ENCODE measurements at places on chromosomes 7 and 10.

DNA sequence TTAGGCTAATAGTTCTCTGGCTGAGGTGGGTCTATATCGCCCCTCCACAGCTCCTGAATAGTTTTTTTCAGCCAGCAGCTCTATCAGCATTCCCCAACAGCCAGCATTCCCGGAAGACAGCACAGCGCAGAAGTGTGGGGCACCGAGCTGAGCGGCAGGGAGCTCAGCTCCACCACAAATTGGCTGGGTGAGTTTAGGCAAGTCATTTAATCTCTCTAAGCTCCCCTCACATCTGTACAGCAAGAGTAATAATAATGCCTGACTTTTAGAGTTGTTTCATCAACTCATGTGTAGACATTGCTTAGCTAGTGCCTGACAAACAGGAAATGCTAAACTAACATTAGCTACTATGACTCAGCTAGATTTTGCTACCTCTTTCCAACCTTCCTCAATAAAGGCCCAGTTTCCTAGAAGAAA is 247.9 kb upstream of the PTN start:
- DNase-seq, result peak; percentile 48

DNA sequence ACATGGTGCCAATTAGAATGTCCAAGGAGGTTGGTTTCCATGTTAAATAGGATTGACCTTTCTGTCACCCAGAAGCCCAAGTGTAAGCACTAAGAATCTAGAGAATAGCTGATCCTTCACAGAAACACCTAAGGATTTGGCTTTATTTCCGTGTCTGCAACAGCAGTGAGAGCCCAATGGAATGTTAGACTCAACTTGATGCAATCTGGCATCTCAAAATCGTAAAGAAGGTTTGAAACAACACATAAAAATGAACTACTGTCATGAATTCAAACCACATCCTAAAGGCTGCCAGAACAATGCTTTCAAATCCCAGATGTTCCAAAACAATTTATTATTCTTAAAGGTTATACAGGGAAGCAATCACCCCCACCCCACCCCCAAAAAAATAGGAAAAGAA is 18.6 kb downstream of the PPP1R3C start:
- peak; percentile 91 for DNase-seq

GRCh38 chr10:14731875-14732512 is 42.7 kb downstream of the FAM107B start:
- no peak for DNase-seq

DNA sequence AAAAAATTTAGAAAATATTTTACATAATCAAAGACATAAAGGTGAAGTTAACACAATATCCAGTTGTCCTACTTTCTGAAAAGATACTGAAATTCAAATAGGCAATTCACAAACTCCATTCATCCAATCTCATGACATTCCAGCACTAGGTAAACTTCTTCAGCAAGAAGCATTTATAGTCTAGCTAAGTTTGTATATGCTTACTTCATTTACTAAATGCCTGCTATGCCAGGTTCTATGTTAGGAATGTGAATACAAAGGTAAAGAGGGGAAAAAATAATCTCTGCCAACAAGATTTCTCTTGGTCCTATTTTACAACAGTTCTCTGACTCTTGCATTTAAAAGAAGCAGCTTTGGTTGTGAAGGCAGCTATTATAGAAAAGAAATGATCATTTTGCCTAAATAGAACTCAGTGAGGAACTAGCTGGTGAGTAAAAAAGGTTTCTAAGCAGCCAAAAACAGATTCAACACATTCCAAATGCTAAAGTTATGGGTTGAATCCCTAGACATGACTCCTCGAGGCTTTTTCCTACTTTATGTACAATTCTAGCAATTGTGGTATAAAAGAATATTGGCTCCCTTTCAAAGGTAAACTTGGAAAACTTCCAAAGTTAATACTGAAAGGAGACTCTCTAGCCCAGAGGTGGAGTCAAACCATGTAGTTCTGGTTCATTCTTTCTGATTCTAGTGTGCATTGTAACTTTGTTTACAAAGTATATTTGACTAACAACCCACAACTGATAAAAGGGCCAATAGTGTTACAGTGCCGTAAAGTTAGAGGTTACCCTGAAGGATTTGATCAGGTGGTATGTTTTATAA is 30.9 kb upstream of the KLHL7 start:
- DNase-seq, result no peak

DNA sequence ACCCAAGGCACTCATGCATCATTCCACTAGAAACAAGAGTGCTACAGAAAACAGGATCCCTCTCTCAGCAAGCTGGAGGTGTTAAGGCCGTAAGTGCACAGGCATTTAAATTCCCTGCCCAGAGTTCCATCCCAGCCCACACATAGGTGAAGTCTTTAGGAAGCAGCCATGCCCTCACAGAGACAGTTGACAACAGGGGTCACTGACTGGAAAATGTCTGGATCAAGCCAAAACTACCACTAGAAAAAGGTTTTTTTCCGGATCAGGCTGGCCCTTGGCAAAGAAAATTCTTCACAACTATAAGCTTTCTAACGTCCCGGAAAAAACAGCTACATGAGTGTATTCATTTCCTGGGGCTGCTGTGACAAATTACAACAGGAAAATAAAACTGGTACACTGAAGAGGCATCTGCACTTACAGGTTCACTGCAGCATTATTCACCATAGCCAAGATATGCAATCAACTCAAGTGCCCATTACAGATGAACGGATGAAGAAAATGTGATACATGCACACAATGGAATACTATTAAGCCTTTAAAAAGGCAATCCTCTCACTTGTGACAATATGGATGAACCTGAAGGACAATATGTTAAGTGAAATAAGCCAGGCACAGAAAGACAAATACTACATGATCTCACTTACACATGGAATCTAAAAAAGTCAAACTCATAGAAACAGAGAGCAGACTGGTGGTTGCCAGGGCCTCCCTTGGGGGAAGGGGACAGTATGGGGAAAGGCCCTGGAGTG is 52.5 kb downstream of the SLC25A13 start:
- no peak for DNase-seq

DNA sequence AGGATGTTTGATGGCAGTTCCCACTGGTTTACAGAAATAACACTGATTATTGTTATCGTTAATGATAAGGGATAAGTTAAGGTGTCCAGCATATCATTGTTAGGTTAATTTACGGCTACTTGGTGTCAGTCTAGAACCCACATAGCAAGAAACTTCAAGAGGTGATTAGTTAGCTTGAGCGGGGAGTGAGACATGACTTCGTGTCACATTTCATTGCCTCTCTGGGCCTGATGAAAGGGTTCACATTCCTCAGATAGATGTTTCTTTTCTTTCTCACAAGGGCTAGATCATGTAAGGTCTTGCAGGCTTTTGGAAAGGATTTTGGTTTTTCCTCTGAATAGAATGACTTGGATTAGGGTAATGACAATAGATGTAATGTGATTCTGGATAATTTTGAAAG is 26.7 kb downstream of the WAC start:
- no peak for DNase-seq

DNA sequence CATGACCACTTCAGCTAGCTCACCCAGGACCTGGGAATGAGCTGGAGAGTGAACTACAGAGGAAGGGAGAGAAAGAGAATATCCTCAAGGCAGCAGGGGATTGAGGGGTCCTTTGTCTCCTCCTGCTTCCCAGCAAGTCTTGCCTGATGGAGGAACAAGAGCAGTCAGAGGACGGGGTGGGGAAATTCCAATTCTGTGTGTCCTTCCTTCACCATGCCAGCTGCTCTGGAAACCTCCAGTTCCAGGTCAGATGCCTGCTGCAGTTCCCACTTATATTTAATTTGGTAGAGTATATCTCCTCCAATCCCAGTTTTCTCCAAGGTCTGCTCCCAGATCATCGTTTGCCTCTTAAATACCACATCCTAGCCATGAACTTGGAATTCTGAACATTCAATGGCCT is 21.4 kb upstream of the LEP start:
- no peak for DNase-seq

GRCh38 chr7:85070967-85071628 is 115.8 kb downstream of the SEMA3D start:
- peak; percentile 27 for DNase-seq

DNA sequence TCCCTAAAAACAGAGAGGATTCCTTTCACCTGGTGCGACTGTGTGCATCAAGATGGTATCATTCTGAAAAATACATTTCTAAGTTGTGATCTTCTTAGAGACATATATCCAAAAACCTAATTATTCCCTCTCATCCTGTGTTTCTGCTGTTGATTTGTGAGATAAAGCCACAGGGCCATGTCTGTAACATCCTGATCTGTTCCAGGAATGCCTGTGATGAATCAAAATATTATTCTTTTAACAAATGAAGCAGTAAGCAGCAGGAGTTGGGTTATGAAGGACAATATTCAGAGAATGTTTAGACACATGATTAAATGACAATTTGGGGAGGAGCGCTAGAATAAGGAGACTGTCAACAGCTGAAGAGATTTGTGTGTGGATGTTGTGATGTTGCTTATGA is 731.4 kb downstream of the KCNMA1 start:
- DNase-seq, result no peak

DNA sequence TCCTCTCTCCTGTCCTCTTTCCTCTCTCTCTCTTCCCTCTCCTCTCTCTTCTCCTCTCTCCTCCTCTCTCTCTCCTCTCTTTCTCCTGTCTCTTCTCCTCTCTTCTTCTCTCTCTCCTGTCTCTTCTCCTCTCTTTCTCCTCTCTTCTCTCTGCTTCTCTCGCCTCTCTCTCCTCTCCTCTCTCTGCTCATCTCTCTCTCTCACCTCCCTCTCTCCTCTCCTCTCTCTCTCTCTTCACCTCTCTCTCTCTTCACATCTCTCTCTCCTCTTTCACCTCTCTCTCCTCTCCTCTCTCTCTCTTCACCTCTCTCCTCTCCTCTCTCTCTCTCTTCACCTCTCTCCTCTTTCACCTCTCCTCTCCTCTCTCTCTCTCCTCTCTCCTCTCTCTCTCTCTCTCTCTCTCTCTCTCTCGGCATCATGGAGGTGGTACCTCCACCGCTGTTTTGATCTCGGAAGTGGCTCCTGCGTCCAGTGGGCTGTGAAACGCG is 30.1 kb downstream of the CFAP46 start:
- no peak for DNase-seq

DNA sequence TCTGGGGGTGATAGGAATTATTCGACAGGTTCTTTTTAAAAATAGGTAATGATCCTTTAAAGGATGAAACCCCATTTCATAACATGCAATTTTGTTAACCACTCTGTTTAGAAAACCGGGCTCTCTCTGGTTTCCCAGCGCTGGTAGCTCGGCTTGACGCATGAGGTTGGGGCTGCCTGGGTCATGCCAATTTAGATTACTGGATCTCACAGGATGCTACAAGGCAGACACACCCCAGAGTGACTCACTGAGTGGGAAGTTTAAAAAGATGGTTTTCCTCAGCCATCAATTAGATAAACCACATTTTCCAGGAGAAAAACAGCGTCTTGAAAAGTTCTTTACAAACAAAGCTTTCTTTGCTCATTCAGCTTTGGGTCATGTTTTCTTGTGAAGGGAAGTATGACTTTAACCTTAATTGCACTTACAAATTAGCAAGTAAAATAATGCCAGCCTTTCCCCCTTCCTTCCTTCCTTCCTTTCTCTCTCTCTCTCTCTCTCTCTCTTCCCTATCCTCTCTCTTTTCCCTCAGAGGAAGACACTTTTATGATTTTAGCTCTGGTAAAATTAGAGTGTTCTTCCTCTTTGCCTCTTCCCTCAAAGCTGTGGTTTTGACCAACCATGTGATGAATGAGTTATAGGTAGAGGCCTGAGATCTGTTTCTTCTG is 99.8 kb downstream of the EPDR1 start:
- no peak for DNase-seq

GRCh38 chr7:91852263-91852741 is 28.2 kb downstream of the MTERF1 start:
- peak; percentile 15 for DNase-seq

GRCh38 chr7:137846549-137846826 is 286 bp downstream of the DGKI start:
- DNase-seq, result no peak

GRCh38 chr7:150322833-150323681 is at the start of the genes ACTR3C and LRRC61:
Gene ACTR3C (minus strand): TSS chr7:150323545. CDS start chr7:150295296, 28,249 bp downstream.
Gene LRRC61 (plus strand): TSS chr7:150323355. CDS start chr7:150336862, 13,507 bp downstream.
- peak; percentile 27 for DNase-seq

DNA sequence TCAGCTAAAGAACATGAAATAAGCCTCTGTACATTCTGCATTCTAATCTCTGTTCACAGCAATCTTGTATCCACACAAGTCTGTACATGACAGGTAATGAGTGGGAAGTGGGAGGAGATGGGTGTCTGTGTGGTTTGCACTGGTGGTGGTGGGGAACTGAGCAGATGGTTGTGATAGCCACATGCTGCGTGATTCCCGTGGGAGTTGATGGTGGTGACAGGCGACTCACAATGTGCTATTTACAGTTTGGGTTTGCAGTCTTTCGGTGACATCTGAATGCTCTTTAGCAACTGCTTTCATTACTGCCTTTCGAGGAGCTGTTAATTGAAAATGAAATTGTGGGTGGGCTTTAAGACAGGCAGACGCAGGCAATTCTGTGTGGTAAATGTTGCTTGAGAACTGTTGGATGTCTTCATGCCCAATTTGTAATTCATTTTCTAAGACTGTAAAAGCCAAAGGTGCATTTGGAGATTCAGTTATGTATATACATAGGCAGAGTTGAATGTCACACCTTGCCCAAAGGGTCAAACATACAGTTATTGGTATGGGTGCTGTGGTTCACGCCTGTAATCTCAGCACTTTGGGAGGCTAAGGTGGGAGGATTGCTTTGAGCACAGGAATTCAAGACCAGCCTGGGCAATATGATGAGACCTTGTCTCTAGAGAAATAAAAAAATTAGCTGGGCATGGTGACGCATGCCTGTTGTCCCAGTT is 308.2 kb downstream of the AUTS2 start:
- DNase-seq, result no peak

DNA sequence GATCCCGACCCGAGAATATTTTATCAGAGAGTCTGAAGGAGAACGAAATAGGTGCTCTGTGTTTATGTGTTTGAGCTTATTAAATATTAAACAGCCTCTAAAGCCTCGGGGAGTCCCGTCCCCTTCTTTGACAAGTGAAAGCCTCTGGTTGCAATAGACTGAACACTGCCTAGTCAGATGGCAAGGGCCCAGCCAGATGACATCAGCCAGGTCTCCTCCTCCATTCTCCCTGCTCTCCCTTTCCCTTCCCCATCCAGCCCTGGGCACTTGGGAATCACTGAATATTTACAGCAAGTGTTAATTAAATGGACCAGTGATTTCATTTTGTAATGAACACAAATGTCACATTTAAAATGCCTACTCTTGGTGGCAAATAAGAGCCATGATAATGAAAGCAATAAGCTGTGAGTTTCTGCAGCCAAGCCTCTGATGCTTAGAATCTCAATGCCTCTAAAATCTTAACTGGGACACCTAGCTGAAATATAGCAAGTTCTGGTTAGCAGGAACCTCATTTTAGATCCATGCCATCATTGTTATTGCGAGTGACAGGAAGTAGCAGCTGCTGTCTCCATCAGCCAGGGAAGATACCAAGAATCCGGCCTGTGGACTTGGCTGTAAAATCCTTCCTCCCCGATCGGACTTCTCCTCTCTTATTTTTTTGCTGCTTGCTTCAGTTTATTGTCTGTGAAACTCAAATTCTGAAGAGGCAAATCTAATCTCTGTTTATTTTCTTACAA is 202.1 kb downstream of the PRPF18 start:
- DNase-seq, result peak; percentile 53

Data from EL (cell line).